Activated gamma-delta T cell treated with Interleukin-2 at 50 U/mL for 16 hours (primary cell): ENCODE measurements at places on chromosomes 6 and 20.

DNA sequence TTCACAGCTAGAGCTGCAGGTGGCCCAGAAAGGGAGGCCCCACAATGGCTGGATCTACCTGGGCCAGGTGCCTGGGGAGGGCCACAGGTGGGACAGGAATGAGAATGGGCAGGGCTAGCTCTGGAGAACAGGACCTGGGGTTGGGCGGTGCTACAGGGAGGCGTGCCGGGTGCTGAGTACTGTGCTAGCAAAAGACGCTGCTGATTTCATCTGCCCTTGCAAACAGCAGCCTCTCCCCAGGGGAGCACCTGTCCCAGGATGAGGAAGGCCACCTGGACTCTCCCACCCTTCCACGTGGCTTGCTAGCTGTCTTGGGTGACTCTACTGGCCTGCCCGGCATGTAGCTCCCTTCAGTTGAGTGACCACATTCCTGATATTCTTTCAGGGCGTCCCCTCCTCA, 6.6 kb upstream of the YTHDF1 start:
- DNase-seq: no peak

DNA sequence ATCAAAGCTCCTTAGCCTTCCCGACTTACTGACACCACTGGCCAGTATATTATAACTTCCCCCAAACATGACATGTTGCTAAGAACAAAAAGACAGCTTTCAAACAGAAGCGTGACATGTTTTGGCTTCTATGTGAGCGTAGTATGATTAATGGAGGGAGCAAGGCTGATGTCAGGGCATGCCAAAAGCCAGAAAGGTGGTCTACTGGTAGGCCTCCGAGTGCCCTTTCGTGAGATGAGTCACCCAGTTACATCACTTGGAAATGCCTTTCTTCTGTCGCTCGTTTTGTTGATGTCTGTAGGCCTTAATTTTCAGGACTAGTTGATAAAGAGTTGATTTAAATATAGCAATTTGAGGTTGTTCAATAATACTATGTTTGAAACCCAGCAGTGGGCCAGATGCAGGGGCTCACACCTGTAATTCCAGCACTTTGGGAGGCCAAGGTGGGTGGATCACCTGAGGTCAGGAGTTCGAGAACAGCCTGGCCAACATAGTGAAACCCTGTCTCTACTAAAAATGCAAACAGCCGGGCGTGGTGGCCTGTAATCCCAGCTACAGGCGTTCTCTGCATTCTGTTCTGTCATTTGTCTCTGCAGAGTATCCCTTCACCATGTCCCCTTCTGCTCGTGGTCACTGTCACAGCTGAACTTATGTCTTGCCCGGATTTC, 53.3 kb downstream of the CNKSR3 start:
- DNase-seq: no peak

- DNase-seq: no peak
Measured at GRCh38 chr20:37413023-37413334, 67.0 kb downstream of the SRC start.

DNA sequence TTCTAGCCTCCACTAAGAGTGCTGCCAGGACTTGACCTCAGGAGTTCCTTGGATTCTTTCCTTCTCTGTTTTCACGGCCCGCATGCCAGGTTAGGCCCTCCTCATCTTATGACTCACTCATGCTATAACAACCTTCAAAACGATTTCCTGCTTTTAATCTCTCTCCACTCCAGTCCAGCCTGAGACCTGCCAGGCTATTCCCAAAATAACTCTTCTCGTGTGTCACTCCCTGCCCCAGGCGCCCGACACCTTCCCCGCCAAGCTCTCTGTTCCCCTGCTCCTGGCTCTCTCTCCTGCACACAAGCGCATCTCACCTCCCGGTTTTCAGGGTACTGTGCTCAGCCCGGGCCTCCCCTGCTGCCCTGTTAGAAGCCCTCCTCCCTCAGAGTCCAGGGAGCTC, 64.1 kb upstream of the RPS6KA2 start:
- no peak for DNase-seq

GRCh38 chr6:6851949-6852261, 255.9 kb upstream of the RREB1 start:
- no peak for DNase-seq
